GM12878 (cell line): ENCODE measurements at places on chromosomes 11 and 22. TPM values are rescaled to one million over a fixed set of nuclear protein-coding genes. Genes with fewer than 3 reads are reported as not detected.

- DNase-seq = peak; percentile 41
Observed at GRCh38 chr11:72954860-72955259, 140.6 kb downstream of the ATG16L2 start.

GRCh38 chr11:10982704-10983510 lies 125.1 kb upstream of the ZBED5 start:
- DNase-seq = no peak

GRCh38 chr11:6692128-6692527 lies 9.0 kb upstream of the MRPL17 start:
- DNase-seq = no peak

DNA sequence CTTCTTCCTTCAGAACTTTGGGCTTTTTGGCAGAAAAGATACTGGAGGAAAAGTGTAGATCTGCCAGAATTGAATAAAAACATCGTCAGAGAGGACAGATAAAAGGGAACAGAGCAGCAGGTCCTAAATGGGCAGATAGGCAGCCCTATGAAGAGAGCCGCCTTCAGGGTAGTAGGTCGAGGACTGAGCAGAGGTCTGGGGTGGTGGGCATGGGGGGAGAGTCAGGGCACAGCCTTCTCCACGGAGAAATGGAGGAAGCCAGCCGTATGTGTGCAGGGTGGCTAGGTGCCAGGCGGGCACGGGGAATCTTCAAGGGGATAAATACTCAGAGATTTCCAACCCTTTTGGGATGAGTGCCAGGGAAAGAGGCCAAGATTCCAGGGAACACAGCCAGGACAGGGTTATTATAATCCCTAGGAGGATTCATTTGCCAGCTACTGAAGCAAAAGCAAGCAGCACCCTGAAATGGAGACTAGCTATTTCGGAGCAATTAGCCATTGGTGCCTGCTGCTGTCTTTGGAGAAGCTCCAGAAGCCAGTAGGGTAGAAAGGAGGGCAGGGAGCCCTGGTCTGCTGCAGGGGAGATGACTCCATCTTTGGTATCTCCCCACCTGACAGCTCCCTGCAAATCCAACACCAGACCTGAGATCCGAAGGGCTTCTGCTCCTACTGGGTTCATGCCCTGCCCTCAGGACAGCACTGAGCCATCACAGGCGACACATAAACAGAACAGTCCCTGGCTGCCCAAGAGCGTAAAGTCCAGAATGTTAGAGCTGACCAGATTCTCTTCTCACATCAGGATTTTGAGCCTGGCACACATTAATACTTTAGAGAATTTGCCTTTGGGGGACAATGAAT lies 174.5 kb upstream of the NTM start:
- no peak for DNase-seq

DNA sequence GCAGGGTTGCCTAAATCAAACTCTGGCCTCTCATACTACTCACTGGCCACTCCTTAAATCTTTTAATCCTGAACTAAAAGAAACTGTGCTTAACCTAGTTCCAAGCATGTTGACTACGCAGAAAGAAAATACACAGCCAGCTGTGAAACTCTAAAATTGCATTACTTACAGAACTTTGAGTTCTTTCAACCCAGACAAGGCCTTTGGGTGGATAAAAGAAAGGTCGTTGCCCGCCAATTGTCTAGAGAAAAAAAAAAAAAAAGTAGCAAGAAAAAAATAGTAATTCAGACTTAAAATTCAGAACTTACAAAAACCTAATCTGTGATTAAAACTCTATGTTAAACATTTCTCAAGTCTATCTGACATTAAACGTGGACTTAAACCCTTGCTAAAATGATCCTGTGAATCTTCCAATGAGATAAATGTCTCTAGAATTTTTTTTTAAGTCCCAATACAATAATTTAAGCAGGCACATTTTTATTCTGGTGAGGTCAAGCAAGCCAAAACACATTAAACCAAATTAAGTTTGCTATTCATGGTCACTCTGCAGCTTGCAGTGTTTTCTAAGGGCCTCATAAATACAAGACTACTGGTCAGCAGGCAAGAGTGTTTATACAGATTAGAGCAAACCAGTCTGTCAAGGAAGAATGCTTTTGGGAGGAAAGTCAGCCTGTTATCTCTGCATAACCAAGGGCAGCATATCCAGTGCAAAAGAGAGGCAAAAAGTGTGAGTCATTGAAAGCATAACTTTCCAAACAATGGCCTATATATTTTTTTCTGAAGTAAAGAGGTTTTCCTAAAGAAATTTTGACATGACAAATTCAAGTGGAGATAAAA lies 29.5 kb upstream of the CCDC34 start:
- DNase-seq = no peak

Gene CLCF1
- total RNA-seq = 1.3 and 1.5 TPM in 2 replicates

Gene TRIM6
- 3.1 and 4.4 TPM in 2 replicates for total RNA-seq

Gene VSTM5
- total RNA-seq = not detected in 2 replicates

Gene FAM181B
- total RNA-seq = not detected in 2 replicates

Gene ARHGEF17
- total RNA-seq = 3.6 and 5.2 TPM in 2 replicates
